ENCODE measurements at places on chromosomes 3 and 15.

DNA sequence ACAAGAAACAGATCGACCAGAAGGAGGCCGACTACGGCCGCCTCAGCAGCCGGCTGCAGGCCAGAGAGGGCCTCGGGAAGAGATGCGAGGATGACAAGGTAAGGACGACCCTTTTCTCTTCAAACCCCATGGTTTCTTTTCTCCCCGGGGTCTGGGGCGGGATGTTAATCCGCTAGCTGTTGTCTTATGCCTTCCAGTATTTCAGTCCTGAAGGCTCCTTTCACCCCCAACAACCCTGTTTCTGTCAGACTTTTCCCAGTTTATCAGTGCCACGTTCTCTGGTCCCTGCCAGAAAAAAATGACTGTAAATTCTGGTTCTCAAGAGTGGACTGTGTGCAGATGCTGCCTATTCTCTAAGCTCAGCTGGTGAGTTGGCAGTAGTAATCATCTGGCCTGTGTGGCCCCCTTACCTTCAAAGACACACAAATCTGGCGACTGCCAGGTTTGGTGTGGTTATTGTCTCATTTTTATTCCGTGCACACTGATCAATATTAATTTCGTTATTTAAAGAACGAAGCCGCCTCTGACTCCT lies 806 bp downstream of the GOLM2 start:
- no peak for DNase-seq

DNA sequence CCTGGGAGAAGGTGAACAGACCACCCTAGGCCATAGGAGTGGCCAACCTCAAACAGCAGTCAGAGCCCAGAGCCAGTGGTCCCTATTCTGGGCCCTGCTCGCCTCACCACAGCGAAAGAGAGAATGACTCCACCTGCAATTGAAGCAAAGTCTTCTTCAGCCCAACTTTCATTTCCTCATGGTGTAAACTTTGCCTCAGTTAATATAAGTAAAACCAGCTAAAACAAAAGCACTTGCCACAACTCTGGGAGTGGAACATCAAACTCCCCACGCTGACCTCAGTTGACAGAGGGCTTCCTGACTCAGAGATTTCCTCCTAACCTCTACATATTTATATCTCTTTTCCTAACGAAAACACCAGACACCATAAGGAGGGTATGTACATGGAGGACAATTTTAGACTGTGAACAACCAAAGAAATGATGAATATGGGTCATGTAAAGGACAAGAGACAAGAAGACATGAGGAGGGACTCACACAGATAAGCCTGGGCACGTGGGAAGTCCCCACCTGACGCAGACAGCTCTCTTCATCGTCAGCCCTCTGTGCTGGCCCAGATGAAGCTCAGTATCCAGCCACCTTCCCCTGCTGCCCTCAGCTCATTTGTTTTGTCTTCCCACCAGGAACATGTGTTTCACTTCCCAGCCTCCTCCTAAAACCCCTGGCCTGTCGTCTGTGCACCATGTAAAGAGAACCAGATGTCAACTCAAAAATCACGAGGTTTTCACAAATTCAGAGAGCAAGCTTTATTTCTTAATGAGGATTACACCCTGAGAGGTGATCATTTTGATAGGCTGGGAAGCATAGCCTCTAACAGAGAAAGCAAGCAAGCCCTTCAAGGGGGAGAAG lies 140.9 kb downstream of the KCNMB2 start:
- no peak for DNase-seq

GRCh38 chr15:62920682-62921502 lies 121.7 kb upstream of the TPM1 start:
- no peak for DNase-seq

DNA sequence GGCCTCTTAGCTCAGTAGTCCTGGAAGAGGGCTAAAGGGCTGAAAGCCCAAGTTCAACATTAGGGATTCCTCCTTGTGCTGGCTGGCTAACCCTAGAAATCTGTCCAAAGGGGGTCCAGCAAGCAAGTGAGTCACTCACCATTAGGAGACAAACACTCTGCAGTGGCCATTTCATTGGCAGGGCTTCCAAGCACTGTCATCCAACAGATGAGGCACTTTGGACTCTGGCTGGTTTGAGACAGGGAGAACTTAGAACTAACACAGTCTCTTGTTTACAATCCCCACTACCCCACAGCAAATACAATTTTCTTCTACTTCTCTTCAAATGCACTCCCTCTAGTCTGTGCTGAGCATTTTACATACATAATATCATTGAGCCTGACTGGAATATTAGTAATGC lies 10.1 kb upstream of the WNT5A start:
- no peak for DNase-seq

DNA sequence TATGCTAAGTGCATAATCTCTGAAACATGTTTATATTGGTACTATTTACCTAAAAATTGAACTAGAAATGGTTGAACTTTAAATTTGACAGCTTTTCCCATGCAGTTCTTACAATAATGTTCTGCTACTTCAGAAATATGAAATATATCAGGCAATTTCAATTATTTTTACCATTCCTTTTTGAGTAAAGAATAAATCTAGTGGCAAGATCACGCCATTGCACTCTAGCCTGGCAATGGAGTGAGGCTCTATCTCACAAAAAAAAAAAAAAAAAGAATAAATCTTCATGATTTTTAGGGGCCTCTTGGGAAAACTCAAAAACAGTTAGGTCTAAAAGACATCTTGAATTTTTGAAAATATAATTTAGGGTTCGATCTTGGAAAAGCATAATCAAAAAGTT lies 10.6 kb upstream of the DNAAF4 start:
- DNase-seq: no peak

DNA sequence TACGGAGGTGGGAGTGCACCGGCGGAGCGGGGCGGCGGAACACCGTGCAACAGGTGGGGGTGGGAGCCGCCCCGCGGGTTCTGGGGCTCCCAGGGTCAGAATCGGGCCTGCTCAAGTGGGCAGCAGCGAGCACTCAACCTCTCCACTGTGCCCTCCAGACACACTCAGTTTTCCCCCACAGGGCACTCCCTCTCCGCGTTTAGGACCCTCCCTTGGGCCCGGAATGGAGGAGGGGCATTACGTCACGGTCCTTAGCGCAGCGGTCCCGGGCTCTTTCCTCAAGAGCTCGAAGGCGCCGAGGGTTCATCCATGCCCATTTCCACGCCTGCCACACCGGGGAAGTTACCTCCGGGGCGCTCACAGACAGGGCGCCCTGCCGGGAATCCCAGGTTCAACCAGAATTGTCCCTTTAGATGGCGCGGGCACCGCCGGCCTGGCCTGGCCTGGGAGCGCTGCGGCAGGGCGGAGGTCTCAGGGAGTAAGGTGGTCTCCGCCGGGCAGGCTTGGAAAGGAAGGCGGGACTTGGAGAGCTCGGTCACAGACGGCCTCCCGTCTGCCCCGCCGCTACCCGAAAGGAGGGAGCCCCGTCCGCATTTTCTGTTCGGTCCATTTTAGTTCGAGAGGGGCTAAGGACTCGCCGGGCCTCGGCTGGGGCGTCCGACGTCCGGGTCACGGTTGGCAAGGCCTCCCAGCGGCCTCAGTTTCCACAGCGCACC lies 5.1 kb downstream of the RNU6-1 start:
- DNase-seq: no peak

- DNase-seq: no peak
Observed at GRCh38 chr3:150779402-150779858, 16.5 kb upstream of the SIAH2 start.

DNA sequence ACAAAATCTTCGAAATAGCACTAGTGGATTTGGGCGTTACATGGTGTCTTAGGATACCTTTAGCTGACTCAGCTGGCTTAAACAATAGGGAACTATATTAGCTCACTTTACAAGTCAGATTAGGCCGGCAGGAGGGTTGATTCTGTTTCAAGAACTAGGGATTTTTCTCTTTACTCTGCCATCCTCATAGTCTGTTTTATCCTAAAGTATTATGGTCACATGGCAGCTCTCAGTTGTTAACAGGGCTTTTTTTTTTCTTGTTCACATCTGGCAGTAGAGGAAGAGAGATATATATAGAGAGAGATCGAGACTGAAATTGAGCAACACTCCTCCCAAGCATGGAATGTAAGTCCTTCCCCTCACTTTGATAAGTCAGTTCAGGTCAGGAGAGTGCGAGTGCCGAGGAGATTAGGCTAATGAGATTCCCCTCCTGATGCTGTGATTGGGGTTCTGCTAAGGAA lies 32.9 kb downstream of the CHP1 start:
- DNase-seq: no peak

- DNase-seq: peak; percentile 81
Observed at GRCh38 chr3:127717357-127718244, 44.8 kb downstream of the ABTB1 start.

GRCh38 chr15:32718227-32718820 lies 520 bp downstream of the GREM1 start:
- no peak for DNase-seq

DNA sequence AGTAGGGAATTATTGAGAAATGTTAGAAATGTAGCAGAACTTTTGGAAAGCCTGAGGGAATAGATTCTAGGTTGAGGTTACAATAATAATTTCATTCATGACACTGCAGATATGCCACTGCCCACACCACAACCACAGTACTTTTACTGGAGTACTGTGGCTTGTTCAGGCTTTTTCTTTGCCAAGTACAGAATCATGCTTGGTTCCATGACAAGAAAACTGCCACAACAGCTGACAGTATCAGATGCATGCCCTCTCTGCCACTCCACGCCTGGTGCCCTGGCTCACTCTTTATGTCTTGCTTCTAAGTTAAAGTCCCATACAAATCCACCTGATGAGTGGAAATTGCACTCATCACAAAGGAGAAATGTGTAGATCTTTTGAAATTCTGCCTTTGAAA lies 398.6 kb downstream of the ZIC1 start:
- DNase-seq: no peak

DNA sequence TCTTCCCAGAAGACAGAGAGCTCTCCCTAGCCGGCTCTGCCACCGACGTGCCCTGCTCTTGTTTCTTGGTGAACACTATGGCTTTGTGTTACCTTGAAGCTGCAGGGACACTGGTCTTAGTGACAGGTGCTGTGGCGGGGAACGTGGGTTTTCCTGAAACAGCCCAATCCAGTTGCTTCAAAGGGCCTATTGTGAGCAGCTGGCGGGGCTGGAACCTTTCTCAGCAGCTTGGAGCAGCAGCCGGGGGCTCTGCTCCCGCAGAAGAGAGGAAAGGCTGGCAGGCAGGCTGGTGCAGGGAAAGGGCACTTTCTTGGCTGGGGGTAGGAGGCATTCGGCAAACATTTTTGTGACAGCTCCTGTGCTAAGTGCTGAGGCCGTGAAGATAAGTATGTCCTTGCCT lies 12.8 kb downstream of the MYZAP start:
- DNase-seq: no peak

GRCh38 chr15:40290918-40291574 lies 8.2 kb upstream of the ANKRD63 start:
- DNase-seq: no peak

DNA sequence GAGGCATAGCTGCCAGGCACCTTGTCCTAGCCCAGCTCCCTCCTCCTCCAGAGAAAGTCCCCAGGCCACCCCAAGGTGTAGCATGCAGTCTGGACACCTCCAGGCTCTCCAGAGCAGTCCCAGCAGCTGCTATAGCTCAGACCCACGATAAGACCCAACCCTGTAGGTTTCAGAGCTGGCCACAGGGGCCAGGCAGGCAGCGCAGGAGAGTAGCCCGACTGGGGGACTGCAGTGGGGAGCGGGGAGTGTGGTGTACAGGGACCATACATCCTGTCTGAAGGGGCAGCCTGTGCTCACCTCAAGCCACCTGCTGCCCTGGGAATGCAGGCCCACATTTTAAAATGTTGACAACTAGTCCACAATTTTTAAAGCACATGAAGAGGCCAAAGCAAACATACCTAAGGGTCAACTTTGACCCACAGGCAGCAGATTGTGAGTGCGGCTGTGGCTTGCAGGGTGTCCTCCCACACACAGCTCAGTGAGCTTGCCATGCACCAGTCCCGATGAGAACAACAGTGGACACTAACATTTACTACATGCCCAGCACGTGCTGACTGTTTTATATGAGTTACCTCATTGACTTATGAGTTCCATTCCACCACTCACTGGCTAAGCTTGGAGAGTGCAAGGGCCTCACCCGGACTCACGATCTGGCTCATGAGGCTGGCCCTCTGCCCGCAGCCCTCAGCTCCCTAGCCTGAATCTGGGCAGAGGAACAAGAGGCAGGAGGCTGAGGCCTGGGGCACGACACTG lies 81.4 kb downstream of the DNAJB8 start:
- DNase-seq: peak; percentile 9

GRCh38 chr3:95813244-95813643 lies 1001.1 kb upstream of the EPHA6 start:
- DNase-seq: no peak

- DNase-seq: no peak
Observed at GRCh38 chr3:45362758-45363157, 25.6 kb upstream of the LARS2 start.

GRCh38 chr15:96347181-96348111 lies 16.9 kb downstream of the NR2F2 start:
- no peak for DNase-seq

DNA sequence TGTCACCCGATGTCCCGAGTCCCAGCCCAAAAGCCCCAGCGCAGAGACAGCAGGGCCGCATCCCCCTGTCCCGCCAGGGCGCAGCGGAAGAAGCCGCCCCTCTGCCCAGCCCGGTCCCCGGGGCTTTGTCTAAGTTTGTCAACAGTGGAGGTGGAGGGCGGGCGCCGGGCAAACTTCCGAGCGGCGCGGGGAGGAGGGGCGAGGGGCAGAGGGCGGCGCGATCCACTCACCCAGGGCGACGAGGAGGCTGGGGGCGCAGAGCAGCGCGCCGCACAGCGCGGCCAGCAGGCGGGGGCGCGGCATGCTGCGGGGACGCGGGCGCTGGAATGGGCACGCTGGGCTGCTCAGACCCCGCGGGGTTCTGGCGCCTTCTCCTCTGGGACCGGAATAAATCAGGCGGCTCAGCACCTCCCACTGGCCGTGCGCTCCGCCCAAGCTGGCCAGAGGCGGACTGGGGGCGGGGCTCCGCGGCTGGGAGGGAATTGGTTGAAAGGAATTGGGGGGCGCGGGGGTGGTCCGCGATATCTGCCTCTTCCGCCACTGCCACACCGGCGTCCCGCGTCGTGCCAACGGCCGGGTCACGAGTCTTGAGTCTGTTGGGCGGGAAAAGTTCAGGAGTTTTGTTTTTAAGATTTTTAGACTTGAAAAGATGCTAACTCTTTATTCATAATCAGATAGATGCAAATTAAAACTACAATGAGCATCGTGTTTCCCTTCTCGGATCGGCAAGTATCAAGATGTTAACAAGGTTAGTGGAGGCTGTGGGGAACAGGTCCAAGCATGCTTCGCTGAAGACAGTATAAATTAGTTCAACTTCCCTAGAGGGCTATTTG lies at the start of gene MFGE8:
Gene MFGE8 (minus strand): TSS at position 363 of the 833 bp plus-strand sequence. CDS start 60 bp downstream, at position 303.
- no peak for DNase-seq

- no peak for DNase-seq
Observed at GRCh38 chr15:81475926-81476325, 101.9 kb upstream of the TMC3 start.

- DNase-seq: no peak
Observed at GRCh38 chr15:33375236-33375635, 64.5 kb downstream of the RYR3 start.

DNA sequence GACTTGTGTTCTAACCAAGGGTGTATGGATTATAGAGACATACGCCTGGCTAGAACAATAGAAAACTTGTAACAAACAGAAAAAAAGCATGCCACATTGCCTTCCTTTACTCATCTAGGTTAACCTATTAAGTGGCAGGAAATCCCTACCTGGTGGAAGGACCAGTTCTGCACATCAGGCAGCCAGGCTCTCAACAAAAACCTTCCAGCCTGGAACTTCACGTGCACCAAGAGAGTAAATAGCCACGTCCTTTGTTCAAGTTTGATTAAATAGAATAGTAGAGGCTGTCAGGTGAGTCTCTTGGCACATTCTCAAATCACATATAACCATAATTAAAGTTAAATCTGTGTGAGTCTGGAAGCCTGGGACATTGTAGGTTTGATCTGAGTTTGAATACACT lies 85.0 kb upstream of the DPH6 start:
- no peak for DNase-seq
